ENCODE measurements at places on chromosomes 4 and X. TPM values are rescaled to one million over a fixed set of nuclear protein-coding genes. Genes with fewer than 3 reads are reported as not detected.

DNA sequence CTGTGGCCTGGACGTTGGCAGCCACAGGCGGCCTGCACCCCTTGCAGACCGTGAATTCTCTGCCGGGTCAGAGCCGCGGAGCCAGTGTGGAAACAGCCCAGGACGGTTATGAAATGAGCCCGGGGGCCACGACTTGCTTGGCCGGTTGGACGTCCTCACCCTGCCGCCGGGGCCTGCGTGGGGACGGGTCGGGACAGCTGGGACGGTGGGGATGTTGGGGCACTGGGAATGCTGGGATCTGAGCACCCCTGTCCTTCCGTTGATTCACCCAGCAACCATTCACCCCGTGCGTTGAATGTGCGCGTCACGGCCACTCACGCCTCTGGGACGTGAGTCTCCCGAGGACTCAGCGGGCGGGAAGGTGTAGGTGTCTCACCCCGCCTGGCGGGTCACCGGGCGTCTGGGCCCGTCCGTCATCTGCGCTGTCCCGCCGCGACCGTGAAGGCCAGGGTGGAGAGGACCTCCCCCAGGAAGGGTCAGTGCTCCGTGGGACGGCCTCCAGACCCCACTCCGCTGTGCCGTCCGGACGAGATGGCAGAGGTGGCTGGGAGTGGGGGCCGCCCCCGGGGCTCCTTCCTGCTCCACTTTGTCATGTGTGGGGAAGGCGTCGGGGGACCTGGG lies 4.5 kb upstream of the PLCXD1 start:
- peak; percentile 34 for DNase-seq

- DNase-seq, result no peak
Observed at GRCh38 chr4:10102474-10103332, 13.9 kb downstream of the WDR1 start.

GRCh38 chrX:130669233-130669632 lies 233.8 kb downstream of the ENOX2 start:
- no peak for DNase-seq

DNA sequence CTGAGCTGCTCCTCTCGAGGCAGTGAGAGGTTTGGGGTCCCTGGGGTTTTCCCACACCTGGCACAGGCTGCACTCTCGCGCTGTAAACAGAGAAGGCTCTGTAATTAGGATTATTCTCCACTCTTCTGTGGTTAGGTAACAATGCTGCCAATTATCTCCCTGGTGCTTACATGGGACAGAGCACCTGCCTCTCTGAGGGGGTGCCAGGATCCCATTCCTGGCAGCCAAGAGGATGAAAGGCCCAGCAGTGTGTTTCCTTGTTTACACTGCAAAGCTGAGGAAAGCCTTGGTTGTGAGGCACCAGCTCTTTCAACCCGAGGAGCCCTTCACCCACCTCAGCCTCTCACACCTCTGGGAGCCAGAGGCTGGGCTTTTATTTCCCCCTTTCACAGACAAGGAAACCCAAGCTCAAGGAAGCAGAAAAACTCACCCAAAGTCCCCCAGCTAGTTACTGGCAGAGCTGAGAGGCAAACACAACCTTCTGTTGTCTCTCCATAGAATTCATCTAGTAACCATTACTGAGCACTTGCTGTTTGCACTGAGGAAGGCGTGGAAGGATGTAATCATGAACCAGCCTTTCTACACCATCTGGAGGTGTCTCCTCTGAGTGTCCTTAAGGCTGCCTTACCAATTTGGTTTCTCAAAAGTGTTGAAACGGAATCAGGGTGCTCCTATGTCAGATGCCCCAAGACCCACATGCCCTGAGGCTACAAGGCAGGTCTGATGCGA lies 39.7 kb upstream of the PROM1 start:
- no peak for DNase-seq

DNA sequence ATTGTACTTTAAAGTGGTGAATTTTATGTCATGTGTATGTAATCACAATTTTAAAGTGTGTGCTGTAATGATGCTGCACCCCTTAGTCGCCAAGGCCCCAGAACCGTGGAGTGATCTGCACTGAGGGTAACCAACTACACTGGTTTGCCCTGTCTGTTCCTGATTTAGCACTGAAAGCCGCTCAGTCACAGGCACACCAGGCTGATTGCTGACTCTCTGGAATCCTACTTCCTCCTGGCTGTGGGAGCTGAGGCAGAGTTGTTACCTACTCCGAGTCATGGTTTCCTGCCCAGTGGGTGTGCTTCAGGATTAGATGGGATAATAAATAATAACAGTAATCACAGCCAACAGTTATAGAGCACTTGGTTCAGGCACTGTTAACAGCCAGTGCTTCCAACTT lies 645.4 kb downstream of the BCOR start:
- no peak for DNase-seq

DNA sequence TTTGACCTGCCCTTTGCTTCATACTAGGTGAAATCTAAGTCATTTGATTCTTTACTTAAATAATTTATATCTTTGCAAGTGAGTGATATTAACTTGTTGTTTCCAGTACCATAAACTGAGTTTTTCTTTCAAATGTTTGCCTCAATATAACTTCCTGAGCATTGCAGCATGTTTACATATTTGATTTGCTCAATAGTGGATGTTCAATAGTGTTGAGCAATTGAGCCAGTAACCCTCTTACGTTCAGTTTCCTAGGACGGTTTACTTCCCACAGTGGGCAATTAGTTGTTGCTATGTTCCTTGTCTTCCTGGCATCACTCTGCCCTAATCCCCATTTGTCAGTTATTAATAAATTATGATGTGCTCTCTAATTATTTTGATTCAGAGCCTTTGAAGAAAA lies 278.5 kb downstream of the EPHA5 start:
- no peak for DNase-seq

- DNase-seq, result no peak
Observed at GRCh38 chrX:103538728-103539127, 19.4 kb upstream of the RAB40A start.

- DNase-seq, result no peak
Observed at GRCh38 chrX:51182545-51182944, 150.1 kb upstream of the NUDT10 start.

DNA sequence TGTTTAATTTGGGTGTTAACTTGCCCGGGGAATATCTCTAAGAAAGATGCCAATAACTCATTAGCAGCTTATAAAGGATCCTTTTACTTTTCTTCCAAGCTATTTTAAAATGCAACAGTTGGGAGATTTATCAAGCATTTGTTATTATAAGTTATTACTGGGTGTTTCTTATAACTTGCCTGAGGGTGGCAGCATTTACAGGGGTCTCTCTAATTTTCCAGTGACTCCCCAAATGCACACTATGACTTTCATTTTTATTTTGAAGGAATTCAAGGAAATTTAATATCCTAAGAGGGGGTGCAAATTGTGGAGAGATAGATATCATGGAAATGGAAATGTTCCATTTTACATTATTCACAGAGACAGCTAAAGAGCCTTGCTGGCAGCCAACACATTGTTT lies 138.0 kb downstream of the PDGFRA start:
- no peak for DNase-seq

- DNase-seq, result no peak
Observed at GRCh38 chr4:19752599-19752998, 499.1 kb upstream of the SLIT2 start.

DNA sequence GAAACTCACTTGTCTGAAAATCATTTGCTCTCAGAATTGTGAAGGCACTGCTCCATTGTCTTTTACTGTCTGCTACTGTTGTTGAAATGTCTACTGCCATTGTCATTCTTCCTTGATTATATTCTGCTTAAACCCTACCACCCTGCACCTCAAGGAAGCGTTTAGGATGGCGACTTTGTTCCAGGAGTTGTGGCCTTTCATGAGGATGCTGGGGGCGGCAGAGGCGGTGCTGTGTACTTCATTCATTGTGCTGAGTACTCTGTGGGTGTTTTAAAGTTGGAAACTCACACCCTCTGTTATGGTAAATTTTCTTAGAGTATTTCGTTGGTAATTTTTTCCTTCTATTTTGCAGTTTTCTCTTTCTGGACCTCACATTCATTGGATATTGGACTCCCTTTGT lies 258.9 kb downstream of the TENM3 start:
- no peak for DNase-seq

GRCh38 chrX:48751343-48751742 lies 10.2 kb upstream of the GLOD5 start:
- DNase-seq, result no peak

DNA sequence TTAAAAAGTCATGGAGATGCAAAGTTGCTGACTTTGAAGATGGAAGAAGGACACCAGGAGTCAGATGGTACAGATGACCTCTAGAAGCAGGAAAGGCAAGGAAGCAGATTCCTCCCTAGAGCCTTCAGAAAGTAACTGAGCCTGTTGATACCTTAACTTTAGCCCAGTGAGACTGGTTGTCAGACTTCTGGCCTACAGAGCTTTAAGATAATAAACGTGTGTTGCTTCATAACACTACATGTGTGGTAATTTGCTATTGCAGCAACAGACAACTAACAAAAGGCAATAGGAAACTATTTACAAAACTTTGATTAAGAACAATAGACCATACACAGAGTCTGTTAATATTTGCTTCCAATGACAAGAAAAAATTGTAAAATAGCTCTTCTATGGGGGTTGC lies 102.0 kb upstream of the USP38 start:
- DNase-seq, result no peak

DNA sequence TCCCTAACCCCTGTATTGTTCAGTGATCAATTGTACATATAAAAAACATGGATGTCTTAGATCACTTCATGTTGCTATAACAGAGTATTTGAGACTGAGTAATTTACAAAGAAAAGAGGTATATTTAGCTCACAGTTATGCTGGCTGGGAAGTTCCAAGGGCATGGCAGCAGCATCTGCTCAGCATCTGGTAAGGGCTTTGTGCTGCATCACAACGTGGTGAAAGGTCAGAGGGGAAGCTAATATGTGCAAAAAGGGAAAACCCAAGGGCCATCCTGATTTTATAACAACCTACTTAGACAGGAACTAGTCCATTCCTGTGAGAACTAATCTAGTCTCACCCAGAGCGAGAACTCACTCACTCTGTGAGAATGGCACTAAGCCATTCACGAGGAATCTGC lies 128.2 kb upstream of the OTUD4 start:
- no peak for DNase-seq

- DNase-seq, result peak; percentile 67
Observed at GRCh38 chr4:53601251-53601764, 10.0 kb upstream of the LNX1 start.

DNA sequence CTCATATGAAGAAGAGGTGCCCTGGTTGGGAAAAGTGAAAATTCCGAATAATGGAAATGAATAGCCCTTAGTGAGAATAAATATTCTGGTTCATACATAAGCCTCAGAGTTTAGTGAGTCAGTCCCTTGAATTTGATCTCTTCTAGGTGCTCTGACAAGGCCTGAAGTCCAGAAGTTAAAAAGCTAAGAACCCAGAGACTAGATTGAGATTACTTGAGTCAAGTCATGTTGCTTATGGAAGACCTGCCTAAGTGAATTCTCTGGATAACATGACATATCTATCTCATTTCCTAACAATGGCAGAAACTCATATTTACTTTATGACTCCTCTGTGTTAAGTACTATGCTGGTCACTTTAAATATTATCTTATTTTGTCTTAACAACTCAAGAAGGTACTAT lies 10.5 kb upstream of the PRSS48 start:
- peak; percentile 50 for DNase-seq

GRCh38 chr4:139950568-139950967 lies 203.4 kb downstream of the MAML3 start:
- no peak for DNase-seq

GRCh38 chr4:147528054-147528453 lies 47.2 kb downstream of the EDNRA start:
- DNase-seq, result no peak

DNA sequence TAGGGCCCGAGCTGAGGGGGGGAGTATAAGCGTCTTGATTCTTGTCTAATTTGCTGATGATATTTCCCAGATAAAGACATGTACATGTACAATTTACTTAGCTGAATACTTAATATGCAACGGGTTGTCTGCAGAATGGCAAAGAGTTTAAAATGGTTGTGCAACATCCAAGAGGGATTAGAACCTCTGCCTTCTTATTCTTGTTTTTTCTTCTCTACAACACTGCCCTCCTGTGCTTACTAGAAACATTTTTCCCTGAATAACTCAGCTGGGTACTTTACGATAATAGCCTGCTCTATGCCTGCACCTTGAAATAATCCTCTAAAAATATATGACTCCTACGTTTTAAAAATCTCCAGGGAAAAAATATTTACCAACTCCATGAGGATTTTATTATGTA lies 41.8 kb downstream of the INTS12 start:
- DNase-seq, result no peak

DNA sequence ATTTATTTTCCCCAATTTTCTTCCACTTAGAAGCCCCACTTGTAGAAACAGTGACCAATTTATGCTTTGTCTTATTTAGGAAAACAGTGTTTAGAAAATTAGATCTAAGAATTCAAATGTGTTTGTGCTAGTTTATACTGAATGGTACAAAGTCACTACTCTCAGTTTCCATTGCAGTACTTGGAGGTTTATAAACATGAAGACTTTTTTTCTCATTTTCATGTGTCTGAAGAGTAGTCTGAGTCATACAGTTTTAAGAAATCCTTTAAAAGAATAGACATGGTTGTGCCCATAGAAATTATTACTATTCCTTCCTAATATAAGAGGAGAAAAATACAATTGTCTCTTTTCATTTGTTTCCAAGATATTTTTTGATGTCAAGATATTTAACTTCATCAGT lies 458.7 kb downstream of the NAF1 start:
- DNase-seq, result no peak

- no peak for DNase-seq
Observed at GRCh38 chr4:2599304-2599654, 62.8 kb downstream of the FAM193A start.

GRCh38 chrX:152821145-152821765 lies 9.3 kb downstream of the CETN2 start:
- DNase-seq, result peak; percentile 4

GRCh38 chrX:1393871-1394615 lies 2.1 kb upstream of the SLC25A6 start:
- no peak for DNase-seq

DNA sequence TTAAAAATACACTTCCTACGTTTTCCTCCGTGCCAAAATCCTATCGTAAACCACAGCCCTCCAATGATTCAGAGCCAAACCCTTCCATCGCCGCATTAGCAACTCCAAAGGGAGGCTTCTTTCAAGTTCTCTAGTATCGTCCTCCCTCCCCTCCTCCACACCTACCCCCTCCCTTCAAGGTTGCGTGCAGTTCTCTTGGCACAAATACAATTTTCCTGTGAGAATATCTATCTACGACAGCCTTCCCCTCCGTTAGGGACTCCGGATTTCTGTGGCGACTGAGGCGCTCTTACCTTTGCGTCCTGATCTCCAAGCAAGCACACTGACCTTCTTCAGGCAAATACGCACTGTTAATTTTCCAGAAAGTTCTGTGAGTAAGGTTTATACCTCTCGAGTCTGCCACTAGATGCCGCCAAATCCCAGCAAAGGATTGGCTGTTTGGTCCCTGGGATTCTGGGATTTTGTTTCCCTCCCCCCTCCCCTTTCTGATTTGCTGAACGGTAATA lies 1.2 kb upstream of the MORF4L2 start:
- DNase-seq, result peak; percentile 66

Gene C4orf36
- 0.38 TPM for total RNA-seq

Gene DGAT2L6
- total RNA-seq, result not detected

Gene C4orf50
- total RNA-seq, result under 0.01 TPM

Gene FBXW7
- total RNA-seq, result 42.2 TPM

Gene CYTL1
- total RNA-seq, result 41.8 TPM

Gene CCDC110
- total RNA-seq, result 0.25 TPM

Gene ARHGEF6
- 8.9 TPM for total RNA-seq

Gene NKX1-1
- total RNA-seq, result not detected

Gene HS3ST1
- total RNA-seq, result 0.77 TPM

Gene PHEX
- 0.63 TPM for total RNA-seq

Gene POU4F2
- total RNA-seq, result not detected

Gene CNGA1
- total RNA-seq, result not detected

Data from dermis microvascular lymphatic vessel endothelial cell (primary cell).